Kidney (tissue), 22 donors: ENCODE measurements at places on chromosomes 3 and 15.
A peak's percentile ranks its signal among the peaks of the same experiment; 100 is the strongest.

DNA sequence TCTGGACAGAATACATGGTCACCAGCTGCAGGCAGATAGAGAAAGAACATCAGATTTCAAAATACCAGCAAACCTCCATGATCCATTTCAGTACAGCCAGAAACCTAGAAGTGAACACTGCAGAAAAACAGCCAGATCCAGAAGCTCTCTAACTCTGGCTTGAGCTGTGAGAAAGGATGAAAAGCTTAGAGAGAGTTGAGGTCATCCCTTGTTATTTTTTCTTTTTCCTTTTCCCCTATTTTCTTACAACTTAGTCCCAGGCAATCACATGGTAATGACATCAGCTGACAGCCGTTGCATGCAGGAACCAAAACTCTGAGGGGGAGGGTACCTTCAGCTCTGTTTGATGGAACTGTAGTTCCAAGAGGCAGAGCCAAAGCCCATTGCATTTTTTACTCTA lies 113.2 kb downstream of the TCF12 start:
- DNase-seq, result no peak

DNA sequence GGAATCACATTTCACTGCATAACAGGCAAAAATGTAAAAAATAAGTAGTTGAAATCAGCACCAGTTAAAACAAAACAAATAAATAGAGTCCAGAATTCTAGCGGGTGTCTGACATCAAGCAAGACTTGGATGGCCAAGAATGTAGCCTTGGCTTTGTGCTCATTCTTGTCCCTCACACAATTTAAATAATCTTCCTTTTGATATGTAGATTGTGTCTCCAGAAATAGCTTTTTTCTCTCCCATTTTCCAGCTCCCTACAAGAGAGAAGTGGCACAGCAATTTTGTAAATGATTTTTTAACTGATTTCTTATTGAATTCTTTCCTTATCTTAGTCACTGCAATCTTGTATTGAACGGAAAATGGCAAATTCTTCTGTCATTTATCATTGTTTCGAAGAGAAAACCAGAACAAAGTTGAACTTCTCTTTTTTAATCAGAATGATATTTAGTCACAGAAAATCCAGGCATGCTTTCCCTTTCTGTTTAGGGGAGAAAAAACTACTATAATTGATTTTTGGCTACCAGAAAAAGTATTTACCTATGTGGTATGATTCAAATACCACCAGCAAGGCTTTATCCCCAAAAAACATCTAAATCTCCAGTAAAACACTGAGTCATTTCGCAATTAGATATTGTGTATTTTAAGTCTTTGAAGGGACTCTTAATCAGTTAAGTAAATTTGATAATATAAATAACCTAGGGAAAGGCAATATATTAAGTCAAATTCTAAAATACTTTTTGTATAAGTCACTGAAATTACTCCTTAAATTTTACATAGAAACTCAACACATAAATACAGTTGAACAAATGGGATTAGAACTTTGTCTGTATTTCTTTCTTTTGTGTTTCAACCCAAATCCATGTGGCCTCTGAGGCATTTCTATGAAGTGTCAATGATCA lies 481.7 kb downstream of the GBE1 start:
- no peak for DNase-seq

GRCh38 chr15:99202176-99202552 lies 47.2 kb downstream of the TTC23 start:
- DNase-seq, result no peak

- DNase-seq, result peak; percentile 70
Observed at GRCh38 chr3:192467230-192468140, 259.9 kb downstream of the FGF12 start.

GRCh38 chr15:93476491-93477177 lies 387.6 kb upstream of the RGMA start:
- DNase-seq, result no peak

DNA sequence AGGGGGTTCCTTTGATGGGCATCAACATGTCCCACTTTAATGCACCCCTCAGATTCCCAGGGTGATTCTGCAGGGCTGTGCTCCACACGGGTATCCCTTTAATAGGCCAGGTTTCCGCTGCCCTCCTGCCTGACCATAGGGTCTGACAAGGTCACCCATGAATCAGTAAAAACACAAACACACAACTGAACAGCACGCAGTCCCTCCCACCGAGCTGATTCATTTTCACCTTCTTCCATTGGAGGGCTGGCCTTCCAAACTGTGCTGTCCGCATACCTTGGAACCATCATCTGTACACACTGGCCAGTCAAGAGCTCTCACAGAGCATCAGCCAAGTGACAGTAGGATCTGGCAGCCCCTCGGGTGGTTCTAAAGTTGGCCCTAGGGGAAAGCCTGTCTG lies 93.7 kb downstream of the FBLN2 start:
- DNase-seq, result no peak
